ENCODE measurements at places on chromosomes 4 and X.

GRCh38 chr4:149108626-149109025, 666.4 kb upstream of the NR3C2 start:
- DNase-seq: no peak

- DNase-seq: no peak
Observed at GRCh38 chrX:49845701-49846403, 16.7 kb downstream of the PAGE4 start.

DNA sequence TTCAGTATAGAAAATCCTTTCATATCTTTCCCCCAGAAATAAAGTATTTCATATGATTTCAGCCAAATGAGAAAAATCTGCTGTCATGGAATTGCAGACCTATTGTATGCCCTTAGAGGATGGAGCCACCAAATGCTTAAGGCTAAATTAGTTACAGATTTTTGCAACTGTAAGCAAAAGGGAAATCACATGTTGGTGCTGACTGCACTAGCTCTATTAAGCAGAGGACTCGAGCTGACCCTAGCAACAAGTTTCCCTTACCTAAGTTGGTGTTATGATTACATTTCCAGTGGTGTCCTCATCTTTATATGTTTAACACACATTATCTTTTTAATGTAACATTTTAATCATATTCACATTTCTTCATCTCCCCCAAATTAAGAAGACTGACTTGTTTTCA, 58.3 kb upstream of the DOCK11 start:
- no peak for DNase-seq

GRCh38 chr4:93018806-93019205, 715.0 kb downstream of the GRID2 start:
- DNase-seq: no peak

DNA sequence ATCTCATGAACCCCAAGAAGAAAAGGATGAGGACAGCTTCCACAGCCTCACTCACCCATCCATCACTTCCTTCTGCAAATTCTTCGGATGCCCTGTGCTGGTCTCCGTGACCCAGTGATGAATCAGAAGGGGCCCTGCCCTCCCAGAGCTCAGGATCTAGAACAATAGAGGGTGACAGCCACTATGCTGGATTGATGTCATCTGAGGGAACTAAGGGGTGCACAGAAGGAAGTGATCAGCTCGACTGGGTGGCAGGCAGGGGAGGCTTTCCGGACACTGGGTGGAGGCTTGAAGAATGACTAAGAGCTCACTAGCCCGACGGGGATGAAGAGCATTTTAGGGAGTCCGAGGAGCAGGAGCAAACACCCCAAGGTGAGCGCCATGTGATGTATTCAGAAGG, 1.4 kb upstream of the ZNF185 start:
- DNase-seq: peak; percentile 36

DNA sequence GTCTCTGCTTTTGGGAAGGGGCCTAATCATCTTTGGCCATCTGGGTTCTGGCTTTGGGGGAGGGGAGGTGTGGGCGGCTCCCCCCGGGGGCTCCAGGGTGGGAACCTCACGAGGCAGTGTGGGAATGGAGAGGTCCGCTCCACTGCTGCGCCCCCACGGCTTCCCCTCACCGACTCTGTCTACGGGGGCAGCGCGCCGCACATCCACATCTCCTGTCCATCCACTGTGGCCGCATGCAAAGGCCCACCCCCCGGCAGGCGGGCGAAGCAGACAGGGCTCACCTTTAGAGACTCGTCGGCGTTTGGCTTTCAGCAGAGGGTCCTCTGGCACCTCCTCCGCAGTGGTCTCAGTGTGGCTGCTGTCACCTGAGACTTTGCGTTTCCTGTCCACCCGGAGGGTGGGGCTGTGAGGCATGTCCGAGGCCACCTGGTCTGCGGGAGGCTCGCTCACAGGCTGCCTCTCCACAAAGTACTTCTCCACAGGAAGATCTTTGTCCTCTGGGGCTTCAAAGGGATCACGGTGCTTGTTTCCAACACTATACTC, 33.6 kb downstream of the BCOR start:
- no peak for DNase-seq

DNA sequence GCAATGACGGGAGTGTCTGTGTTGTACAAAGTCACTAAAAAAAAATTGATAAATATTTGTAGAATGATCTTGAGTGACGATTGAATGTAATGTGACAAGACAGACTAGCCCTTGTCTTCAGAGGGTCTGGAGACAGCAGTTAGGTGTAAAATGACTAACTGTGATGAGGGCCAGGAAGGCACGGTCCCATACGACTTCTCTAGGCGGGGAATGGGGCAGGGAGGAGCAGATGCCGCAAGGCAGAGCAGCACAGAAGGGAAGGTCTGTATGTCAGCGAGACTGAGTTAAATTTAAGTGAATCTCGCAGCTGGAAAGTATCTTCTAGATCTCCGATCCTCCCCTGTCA, 405 bp downstream of the CENPE start:
- no peak for DNase-seq

- DNase-seq: no peak
Observed at GRCh38 chr4:76233529-76233928, 18.0 kb upstream of the FAM47E start.

- DNase-seq: no peak
Observed at GRCh38 chrX:40062525-40063155, 35.1 kb downstream of the BCOR start.

- no peak for DNase-seq
Observed at GRCh38 chrX:134459683-134460004, 321 bp upstream of the HPRT1 start.

DNA sequence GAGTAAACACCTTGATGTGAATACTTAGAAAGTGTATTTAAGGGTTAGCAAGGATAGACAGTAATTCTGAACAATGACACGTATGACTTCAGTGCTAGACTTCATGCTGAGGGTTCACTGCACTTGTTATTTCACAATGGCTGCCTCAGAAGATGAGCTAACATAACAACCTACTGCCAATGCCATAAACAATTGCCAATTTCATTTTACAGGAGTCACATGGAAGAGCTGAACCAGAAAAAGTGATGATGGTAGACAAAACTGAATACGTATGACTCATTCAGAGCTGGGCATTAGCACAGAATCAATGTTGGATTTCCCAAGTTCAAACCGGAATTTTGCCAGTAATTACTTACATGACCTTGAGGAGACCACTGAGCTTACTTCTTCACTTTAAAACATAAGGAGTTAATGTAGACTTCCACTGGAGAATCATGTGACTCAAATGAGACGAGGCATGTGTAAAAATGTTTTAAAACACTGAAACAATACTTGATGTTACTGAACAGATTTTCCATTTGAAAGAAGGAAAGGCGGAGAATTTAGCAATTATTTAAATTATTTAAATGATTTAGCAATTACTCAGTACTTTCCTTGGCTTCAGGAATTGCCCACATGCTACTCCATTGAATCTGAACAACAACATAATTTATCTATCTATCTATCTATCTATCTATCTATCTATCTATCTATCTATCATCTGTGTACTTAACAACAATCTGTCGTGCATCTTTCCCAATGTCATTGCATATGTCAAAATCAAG, 868.5 kb upstream of the SLIT2 start:
- no peak for DNase-seq

DNA sequence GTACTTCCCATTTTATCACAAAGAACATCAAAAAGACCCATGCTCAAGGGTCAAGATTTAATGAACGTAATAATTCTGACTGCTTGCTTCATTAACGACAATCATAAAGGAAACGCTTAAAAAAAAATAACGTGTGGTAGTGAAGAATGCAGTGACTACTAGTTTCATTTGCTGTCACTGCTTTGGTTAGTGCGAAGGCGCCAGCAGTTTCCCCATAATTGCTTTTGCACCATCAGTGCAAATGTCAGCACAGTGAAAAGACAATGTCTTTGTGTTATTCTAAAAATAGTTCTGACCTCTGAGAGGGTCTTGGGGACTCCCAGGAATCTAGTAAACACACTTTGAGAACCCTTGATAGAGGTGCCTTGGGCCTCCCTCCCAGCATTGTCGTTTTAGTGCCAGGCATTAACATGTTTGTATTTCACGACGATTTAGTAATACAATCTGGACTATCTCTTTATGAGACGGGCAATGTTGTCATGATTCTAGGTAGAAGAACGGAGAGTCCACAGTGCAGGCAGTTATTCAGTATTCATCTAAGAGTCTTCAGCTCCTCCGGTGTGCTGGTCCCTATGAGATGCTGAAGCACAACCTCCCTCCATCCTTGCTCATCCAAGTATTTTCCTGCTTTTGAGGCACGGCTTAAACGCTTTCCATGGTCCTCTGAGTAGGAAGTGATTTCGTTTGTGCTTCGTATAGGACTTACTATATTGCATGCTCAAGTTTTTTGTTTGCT, 71.0 kb downstream of the AFF1 start:
- no peak for DNase-seq

DNA sequence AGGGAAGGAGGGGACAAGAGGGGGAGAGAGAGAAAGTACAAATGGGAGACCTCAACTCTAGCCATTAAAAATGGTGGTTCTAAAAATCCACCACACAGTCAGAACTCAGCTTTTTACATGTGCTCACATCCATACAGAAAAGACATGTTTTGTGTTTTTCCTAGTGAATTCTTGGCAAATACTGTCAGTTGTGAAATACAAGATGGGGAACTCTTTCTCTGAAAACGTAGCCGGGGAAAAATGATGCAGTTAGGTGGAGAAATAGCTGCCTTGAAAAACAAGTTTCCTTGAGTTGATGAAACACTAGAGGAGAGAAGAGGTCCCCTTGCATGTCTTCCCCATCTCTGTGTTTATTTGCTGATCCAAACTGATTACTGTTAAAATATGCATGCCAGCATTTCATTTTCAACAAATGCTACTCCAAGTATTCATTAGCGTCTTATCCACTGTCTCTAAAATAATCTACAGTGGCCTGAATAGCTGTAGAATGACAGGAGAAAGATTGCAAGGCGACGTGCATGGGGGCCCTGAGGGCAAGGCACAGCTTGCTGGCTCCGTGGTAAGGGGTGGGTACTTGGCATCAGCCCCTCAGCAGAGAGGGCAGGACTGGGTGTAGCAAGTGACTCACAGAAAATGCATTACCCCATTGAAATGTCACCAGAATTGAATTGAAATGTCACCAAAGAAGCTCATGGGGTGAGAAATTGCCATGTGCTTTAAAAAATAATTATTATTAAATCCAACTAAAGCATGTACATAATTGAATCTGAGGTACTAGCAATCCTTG, 48.1 kb upstream of the TBL1X start:
- DNase-seq: no peak

- DNase-seq: no peak
Observed at GRCh38 chr4:102500696-102501446, at the start of gene NFKB1. Gene NFKB1 (plus strand): TSS chr4:102501359. CDS start chr4:102525519, 24,160 bp downstream.

- no peak for DNase-seq
Observed at GRCh38 chrX:135543924-135544323, 23.5 kb downstream of the INTS6L start.

DNA sequence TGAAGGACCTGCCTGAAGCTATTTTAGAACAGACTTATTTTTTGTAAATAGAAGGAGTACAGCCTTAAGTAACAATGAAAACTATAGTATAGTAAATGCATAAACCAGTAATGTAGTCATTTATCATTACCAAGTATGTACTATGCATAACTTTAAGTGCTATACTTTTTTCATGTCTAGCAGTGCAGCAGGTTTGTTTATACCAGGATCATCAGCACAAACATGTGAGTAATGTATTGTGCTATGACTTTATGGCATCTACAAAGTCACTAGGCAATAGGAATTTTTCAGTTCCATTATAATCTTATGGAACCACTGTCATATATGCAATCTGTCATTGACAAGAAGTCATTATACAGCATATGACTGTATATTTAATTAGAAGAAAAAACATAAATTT, 3.4 kb upstream of the ODAPH start:
- no peak for DNase-seq

- no peak for DNase-seq
Observed at GRCh38 chr4:26029568-26030131, 115.6 kb downstream of the SMIM20 start.

DNA sequence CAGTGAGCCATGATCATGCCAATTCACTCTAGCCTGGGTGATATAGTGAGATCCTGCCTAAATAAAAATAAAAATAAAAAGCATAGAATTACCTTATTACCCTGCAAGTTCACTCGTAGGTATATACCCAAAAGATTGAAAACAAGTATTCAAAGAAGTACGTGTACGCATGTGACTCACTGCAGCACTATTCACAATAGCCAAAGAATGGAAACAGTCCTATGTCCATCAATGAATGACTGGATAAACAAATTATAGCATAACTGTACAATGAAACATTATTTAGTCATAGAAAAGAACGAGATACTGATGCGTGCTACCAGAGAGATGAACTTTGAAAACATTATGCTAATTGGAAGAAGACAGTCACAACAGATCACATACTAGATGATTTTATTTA, 204.6 kb upstream of the DIAPH2 start:
- DNase-seq: no peak

GRCh38 chr4:25938366-25938765, 24.3 kb downstream of the SMIM20 start:
- no peak for DNase-seq

DNA sequence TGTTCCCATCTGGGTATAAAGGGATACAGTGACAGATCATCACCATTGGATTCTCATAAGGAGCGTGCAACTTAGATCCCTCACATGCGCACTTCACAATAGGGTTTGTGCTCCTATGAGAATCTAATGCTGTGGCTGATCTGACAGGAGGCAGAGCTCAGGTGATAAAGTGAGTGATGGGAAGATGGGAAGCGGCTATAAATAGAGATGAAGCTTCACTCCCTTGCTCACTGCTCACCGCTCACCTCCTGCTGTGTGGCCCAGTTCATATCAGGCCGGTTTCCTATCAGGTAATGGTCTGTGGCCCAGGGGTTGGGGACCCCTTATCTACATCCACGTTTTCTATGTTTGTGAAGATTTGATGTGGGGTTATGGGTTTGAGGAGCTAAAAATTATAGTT, 43.7 kb downstream of the FAT4 start:
- no peak for DNase-seq

GRCh38 chr4:80098635-80099034, 25.6 kb upstream of the ANTXR2 start:
- DNase-seq: no peak

GRCh38 chr4:121070696-121071639, 1.4 kb downstream of the NDNF start:
- no peak for DNase-seq

DNA sequence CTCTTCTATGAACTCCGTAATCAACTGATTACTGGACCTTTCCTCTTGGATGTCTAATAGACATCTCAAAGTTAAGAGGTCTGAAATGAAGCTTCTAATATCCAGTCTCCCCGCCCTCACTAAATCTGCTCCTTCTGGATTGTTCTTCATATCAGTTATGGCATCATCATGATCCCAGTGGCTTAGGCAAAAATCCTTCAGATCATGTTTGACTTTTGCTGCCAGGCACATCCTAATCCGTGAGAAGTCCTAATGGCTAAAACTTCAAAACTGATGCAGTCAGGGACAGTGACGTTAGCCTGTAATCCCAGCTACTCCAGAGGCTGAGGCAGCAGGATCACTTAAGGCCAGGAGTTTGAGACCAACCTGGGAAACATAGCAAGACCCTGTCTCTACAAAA, 55.1 kb upstream of the GUCY1A1 start:
- DNase-seq: no peak

- DNase-seq: no peak
Observed at GRCh38 chr4:122992057-122992456, 69.7 kb upstream of the NUDT6 start.
